Bronchial smooth muscle cell (primary cell): ENCODE measurements at places on chromosomes 2 and 18. TPM values are rescaled to one million over a fixed set of nuclear protein-coding genes. Genes with fewer than 3 reads are reported as not detected.

Gene INSIG2
- 4.1 and 6.5 TPM in 2 replicates for total RNA-seq

Gene SCTR
- total RNA-seq = not detected in 2 replicates

Gene LIMS3
- total RNA-seq = 0.34 and 1.6 TPM in 2 replicates

Gene COLEC12
- total RNA-seq = 64.0 and 144 TPM in 2 replicates

Gene DSG1
- total RNA-seq = not detected in 2 replicates

Gene CDH7
- total RNA-seq = not detected in 2 replicates

Gene STK36
- 16.2 and 25.9 TPM in 2 replicates for total RNA-seq

Gene STAT4
- total RNA-seq = 0.60 and 0.63 TPM in 2 replicates

Gene HOXD3
- not detected in 2 replicates for total RNA-seq

Gene KYNU
- total RNA-seq = 1.6 and 13.2 TPM in 2 replicates

Gene CCDC74B
- total RNA-seq = 4.1 and 10.6 TPM in 2 replicates

Gene VWC2L
- under 0.01 TPM in 1 of 2 replicates, not detected in the other for total RNA-seq
